Hippocampal formation (tissue), 2 donors: ENCODE measurements at places on chromosomes 4 and X.

- DNase-seq: no peak
Observed at GRCh38 chrX:77938083-77938680, 27.7 kb downstream of the ATP7A start.

- no peak for DNase-seq
Observed at GRCh38 chr4:162475246-162475645, 311.4 kb upstream of the FSTL5 start.

DNA sequence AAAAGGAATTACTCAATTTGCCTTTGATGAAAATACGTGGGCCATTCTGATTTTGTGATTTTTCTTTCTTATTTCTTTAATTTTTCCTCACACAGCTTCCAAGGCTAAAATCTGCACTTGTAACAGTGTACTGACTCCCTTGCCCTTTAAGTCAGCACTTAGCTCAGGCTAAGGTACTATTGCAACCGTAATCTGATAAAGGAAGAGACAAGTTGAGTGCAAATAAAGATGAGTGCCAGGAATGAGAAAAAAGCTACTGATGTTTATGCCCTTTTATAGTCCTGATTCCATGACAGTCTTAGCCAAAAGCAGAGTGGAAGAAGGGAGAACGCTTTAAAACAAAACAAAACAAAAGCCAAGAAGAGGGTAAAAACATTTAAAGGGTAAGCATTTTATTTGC lies 6.0 kb downstream of the DMD start:
- DNase-seq: no peak

GRCh38 chr4:90317785-90318184 lies 190.6 kb downstream of the CCSER1 start:
- DNase-seq: no peak

GRCh38 chr4:60794372-60794771 lies 405.8 kb upstream of the ADGRL3 start:
- no peak for DNase-seq

DNA sequence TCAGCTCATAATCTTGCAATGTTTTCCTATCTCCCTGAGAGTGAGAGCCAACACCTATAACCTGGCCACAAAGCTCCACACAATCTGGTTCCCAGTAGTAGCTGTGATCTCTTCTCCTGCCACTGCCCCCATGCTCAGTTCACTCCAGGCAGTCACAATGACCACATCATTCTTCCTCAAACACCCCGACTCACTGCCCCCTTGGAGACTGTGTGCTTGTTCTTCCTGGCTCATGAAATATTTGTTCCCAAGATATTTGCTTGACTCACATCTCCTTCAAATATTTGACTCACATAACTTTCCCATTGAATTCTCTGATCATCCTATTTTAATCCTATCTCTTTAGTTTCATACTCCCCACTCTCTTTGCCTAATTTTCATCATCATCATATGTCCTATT lies 173.7 kb downstream of the AREG start:
- DNase-seq: no peak

GRCh38 chr4:77827343-77827742 lies 8.2 kb upstream of the CNOT6L start:
- no peak for DNase-seq

- DNase-seq: no peak
Observed at GRCh38 chr4:73904491-73904890, 35.3 kb downstream of the CXCL1 start.

GRCh38 chrX:122134291-122134690 lies 1049.8 kb upstream of the GRIA3 start:
- DNase-seq: no peak

GRCh38 chrX:143095321-143095720 lies 69.6 kb downstream of the SPANXN4 start:
- DNase-seq: no peak

DNA sequence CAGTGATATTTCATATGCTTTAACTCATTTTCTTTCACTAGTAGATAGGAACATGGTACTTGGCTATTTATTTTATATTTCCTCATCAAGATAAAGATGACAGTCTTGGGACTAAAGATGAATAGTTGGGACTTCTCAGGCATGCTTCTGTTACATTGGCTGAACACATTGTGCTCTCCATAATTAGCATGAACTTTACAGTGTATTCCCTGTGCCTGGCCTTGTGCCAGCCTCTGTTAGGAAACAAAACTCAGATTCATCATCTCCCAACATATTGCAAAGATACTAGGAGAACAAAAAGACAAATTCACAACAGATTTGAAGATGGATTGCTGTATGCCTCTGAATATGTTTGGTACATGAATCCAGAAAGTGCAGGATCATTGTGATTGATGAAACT lies 26.4 kb downstream of the GRIA2 start:
- DNase-seq: no peak

DNA sequence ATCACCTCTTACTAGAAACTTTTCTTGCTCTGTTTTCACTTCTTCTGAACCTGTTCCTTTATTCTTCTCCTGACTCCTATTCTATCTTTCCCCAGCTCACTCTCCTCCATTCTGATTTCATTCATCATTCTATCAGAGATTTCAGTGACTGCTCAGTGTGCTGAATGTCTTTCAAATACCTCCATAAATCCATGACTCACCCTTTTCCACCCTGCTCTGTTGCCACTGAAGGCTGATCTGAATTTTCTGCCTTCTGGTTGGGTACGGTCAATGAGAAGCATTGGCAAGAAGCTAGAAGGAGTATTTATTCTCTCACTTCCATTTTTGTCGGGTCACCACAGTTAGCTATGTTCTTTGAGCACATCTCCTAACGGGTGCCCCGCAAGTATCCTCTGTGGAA lies 265.9 kb downstream of the CBLL2 start:
- DNase-seq: no peak

GRCh38 chrX:136228839-136229207 lies 22.4 kb downstream of the MAP7D3 start:
- DNase-seq: no peak

- DNase-seq: no peak
Observed at GRCh38 chrX:120517936-120518335, 42.8 kb downstream of the CUL4B start.

DNA sequence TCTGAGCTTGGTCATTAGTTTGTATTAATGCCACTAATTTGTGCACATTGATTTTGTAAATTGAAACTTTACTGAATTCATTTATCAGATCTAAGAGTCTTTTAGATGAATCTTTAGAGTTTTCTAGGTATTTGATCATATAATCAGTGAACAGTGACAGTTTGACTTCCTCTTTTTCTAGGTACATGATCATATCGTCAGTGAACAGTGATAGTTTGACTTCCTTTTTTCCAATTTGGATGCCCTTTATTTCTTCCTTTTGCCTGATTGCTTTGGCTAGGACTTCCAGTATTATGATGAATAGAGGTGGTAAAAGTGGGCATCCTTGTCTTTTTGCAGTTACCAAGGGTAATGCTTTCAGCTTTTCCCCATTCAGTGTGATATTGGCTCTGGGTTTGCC lies 421.4 kb upstream of the CPXCR1 start:
- no peak for DNase-seq

GRCh38 chr4:80454040-80454439 lies 118.5 kb downstream of the CFAP299 start:
- no peak for DNase-seq

- DNase-seq: no peak
Observed at GRCh38 chrX:21645431-21645830, 12.7 kb downstream of the KLHL34 start.

DNA sequence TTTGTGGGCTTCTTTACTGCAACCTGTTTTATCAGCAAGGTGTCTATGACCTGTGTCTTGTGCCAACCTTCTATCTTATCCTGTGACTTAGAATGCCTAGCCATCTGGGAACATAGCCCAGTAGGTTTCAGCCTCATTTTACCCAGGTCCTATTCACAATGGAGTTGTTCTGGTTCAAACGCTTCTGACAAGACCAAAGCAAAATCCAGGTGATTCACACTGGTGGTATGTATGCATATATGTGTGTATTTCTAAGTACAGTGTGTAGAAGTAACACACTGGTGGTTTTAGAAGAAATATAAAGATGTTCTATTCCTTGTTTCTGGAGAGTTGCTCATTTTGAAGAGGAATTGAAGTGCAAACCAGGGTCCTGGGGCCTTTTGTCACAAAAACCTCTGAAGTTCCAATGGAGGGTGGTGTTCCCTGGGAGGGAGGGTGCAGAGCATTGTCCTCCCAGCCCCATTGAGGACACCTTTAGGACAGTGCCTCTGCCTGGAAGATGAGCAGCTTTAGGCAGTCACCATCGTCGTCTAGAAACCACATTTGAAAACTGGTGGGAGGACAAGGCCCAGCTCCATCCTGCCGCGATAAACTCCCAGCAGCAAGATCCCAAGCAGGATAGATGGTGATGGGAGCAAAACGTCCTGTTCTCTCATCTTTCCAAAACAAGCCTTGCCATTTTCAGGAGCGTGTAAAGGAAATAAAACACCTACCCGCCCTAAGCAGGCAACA lies 191.4 kb downstream of the TSPAN5 start:
- DNase-seq: no peak

GRCh38 chr4:152346526-152346925 lies 189.4 kb downstream of the FBXW7 start:
- no peak for DNase-seq

- DNase-seq: no peak
Observed at GRCh38 chrX:129077424-129078170, 445.7 kb downstream of the SMARCA1 start.

- DNase-seq: no peak
Observed at GRCh38 chr4:168524006-168524405, 27.2 kb downstream of the PALLD start.

DNA sequence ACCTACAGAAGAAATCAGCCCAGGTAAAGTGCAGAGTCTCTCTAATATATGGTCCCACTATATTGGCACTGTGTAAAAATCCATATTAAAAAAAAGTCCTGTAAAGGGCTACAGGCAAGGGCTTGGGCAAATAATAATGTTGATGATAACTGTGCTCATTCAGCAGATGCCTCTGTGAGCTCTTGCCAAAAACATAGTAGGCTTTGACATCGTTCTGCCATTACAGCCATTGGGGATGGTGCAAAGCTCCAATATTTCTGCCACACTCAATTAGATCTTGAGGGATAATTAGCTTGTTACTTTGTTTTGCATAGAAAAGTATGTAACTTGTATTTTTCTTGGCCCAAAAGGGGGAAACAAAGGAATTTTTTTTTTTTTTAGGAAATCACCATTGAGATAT lies 645.5 kb upstream of the FAM241A start:
- no peak for DNase-seq

DNA sequence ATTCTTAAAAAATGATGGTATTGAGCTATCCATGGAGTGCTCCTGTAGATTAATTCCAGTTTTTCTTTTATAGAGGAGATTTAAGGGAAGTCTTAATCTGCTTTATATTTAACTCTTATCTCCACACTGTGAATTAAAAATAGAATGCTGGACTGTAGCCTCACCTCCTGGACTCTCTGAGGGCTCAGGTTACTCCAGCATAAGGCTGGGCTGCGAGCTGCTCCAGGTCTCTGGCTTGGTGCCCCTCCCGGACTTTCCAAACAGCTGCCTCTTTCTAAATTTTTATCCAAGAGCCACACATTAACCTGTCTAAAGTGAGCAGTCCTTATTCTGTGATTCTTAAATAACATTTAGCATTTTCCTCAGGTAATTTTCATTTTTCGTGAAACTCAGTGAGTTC lies 218.7 kb upstream of the JADE1 start:
- DNase-seq: no peak
